ENCODE measurements at places on chromosomes 12 and 14. TPM values are rescaled to one million over a fixed set of nuclear protein-coding genes. Genes with fewer than 3 reads are reported as not detected.

HEATR5A gene
- total RNA-seq, result 12.7 TPM

PPFIA2 gene
- total RNA-seq, result not detected

TAS2R20 gene
- 1.5 TPM for total RNA-seq

KRT86 gene
- not detected for total RNA-seq

MSI1 gene
- total RNA-seq, result not detected

NPFF gene
- total RNA-seq, result not detected

TAS2R31 gene
- 4.4 TPM for total RNA-seq

NKX2-1 gene
- total RNA-seq, result not detected

SERPINA9 gene
- total RNA-seq, result not detected

CABP1 gene
- total RNA-seq, result not detected

PLEKHH1 gene
- 9.1 TPM for total RNA-seq

RDH12 gene
- not detected for total RNA-seq

GPR137C gene
- 0.27 TPM for total RNA-seq

GRIN2B gene
- total RNA-seq, result not detected

SLC2A14 gene
- 4.6 TPM for total RNA-seq

FOXG1 gene
- not detected for total RNA-seq

P2RX2 gene
- total RNA-seq, result not detected

ARHGEF25 gene
- total RNA-seq, result 0.68 TPM

GALNT8 gene
- 0.32 TPM for total RNA-seq

ULK1 gene
- total RNA-seq, result 17.1 TPM

FOXN4 gene
- not detected for total RNA-seq

IFNG-AS1 gene
- not detected for total RNA-seq
